ENCODE measurements at places on chromosomes 16 and 17. TPM values are rescaled to one million over a fixed set of nuclear protein-coding genes. Genes with fewer than 3 reads are reported as not detected.

The ALDH3A1 gene
- 0.10 TPM for polyA plus RNA-seq

DNA sequence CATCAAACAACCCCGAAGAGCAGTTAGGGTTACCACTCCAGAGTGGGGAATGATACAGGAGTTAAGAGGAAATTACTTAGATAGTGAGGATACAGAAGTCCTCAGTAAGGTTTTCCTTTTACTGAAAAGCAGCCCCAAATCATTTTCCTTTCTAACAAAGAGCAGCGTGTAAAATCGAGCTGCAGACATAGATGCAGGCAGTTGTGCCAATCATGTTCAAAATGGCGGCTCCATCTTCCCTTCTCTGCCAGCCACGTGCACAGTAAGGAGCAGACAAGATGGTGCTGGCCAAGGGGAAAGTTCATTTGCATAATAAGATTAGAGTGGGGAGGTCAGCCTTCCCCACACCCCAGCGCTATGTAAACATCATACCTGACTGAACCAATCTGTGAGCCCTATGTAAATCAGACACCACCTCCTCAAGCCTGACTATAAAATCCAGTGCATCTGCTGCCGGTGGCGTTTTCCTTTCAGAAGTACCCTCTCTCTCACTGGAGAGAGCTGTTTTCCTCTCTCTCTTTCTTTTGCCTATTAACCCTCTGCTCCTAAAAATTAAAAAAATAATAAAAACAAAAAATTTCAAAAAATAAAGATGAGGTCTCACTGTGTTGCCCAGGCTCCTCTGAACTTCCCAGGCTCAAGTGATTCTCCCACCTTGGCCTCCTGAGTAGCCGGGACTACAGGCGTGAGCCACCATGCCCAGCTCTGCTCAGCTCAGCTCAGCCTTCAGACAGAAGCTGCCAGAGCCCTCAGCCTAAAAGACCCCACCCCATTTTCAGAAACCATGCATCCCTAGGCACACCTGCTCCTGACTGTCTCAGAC, 2.6 kb upstream of the SRL start:
- no peaks in the 10 kb centered on the region for H3K4me1 ChIP-seq
- DNase-seq = no peak
- no peak overlapping the region for H3K4me3 ChIP-seq
- no peaks in the 10 kb centered on the region for H3K36me3 ChIP-seq

DNA sequence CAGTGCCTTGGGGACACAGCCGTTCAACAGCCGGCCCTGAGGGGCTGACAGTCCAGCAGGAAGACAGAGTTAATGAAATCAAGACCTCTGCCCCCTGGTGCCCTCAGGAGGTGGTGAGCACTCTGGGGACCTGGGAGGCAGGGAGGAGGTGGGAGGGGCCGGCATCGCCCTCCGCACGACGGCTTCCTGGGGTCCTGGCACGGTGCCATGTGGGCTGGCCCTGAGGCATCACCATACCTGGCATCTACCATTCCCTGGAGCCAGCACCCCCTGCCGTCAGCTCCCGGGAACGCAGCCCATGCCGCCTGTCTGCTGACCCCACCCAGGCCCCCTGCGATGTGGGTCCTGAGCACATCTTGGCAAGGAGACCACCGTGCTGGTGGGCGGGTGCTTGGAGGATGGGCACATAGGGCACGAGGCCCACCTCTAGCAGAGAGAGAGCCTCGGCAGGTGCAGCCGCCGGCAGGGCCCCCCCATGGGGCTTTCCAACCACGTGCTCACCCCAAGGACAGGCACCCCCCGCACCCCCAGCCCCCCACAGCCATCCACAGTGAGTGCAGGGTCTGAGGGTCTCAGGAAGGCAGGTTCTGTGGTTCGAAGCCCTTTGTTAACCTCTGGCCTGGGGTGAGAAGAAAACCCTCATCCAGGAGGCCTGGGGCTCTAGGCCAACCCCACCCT, 52.5 kb downstream of the ZFPM1 start:
- H3K36me3 ChIP-seq = no peaks in the 10 kb centered on the region
- H3K4me3 ChIP-seq = peak overlapping the region; percentile 3
- H3K4me1 ChIP-seq = peaks cover 26% of the 10 kb centered on the region

- H3K4me1 ChIP-seq = no peaks in the 10 kb centered on the region
- H3K27me3 ChIP-seq = no peaks in the 10 kb centered on the region
Observed at GRCh38 chr16:55717326-55717725, 61.5 kb downstream of the SLC6A2 start.

GRCh38 chr17:17320911-17321220, 17.7 kb downstream of the NT5M start:
- H3K4me1 ChIP-seq = no peaks in the 10 kb centered on the region
- no peaks in the 10 kb centered on the region for H3K27me3 ChIP-seq
- no peak overlapping the region for H3K27ac ChIP-seq
- no peaks in the 10 kb centered on the region for H3K36me3 ChIP-seq
- no peak overlapping the region for H3K4me3 ChIP-seq
